Fibroblast of the aortic adventitia (primary cell): ENCODE measurements at places on chromosomes 1 and 21. TPM values are rescaled to one million over a fixed set of nuclear protein-coding genes. Genes with fewer than 3 reads are reported as not detected.

LYSMD1 gene
- 7.5 and 12.5 TPM in 2 replicates for total RNA-seq

C1orf141 gene
- total RNA-seq, result 0.65 TPM in 1 of 2 replicates, not detected in the other

CD48 gene
- not detected in 2 replicates for total RNA-seq

NHLH1 gene
- not detected in 2 replicates for total RNA-seq

FPGT gene
- 7.7 and 32.1 TPM in 2 replicates for total RNA-seq

ETV3L gene
- not detected in 2 replicates for total RNA-seq

WDR64 gene
- total RNA-seq, result not detected in 2 replicates

WRAP73 gene
- 6.0 and 10.0 TPM in 2 replicates for total RNA-seq
